GM12891 (cell line): ENCODE measurements at places on chromosomes 12 and 14.

GRCh38 chr12:107328442-107329133, 235.2 kb upstream of the CRY1 start:
- no peak for DNase-seq

DNA sequence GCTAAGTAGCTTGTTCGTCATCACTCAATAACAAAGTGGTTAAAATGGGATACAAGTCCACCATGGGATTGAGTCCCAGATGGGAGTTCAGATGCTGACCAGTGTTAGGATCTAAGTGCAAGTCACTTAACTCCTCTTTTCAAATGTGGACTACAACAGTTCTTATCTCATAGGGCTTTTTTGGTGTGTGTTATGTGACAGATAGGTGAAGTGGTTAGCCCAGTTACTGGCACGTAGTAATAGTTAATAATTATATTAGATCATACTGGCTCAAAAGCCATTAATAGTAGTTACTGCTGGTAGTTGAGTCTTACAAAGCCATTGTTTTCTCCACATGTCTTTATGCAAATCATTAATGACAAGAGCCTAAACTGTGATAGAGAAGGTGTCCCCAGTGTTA, 73.2 kb downstream of the RCOR1 start:
- no peak for DNase-seq

DNA sequence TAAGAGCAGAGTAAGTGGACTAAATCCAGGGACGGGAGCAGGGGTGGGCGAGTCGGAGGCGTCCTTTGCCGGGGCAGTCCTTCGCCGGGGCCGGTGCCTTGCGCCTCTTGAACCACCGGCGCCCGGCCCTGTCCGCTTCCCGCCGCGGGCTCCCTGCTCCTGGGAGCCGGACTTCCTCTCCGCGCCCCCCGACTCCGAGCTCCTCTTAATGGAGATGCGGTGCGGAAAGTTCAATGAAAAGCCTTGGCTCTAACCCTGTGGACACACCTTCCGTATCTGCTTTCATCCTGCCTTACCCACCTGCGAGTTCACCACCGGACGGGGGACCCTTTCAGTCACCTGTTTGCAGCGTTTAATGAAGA, 412 bp downstream of the FGFR1OP2 start:
- no peak for DNase-seq

GRCh38 chr14:75822522-75823141, 159.2 kb downstream of the TGFB3 start:
- DNase-seq, result no peak

- no peak for DNase-seq
Observed at GRCh38 chr14:90509403-90509802, 112.6 kb downstream of the CALM1 start.

DNA sequence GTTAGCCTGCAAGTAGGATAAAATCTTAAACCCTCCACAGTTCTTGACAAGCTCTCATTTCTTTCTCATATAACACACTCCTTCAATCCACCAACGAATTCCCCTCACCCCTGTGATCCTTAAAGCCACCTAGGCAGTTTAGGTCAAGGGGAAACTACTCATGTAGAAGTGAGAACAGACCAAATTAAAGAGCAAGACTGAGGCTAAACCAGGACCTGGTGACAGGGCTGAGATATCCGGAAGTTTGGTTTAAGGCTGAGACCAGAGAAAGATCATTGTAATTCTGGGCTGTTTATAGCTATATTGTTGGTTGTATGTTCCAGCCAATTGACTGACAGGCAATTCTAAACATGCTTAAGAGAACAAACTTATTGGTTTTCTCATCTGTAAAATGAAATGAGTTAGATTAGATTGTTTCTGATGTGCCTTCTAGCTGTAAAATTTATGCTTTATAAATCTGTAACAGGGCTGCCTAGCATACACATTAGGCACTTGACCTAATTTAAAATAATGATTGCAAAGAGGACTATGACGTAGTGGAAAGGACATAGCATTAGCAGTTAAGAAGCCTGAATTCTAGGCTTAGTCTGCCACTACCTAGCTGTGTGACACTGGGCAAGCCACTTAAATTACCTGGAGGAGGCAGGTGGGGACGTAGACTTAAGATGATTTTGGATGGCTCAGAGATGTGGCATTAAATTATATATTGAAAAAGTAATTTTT, 53.9 kb upstream of the PTGR2 start:
- no peak for DNase-seq

GRCh38 chr12:132367071-132367851, 37.9 kb upstream of the GALNT9 start:
- DNase-seq, result no peak

- no peak for DNase-seq
Observed at GRCh38 chr14:23538785-23539184, 12.8 kb downstream of the ZFHX2 start.

DNA sequence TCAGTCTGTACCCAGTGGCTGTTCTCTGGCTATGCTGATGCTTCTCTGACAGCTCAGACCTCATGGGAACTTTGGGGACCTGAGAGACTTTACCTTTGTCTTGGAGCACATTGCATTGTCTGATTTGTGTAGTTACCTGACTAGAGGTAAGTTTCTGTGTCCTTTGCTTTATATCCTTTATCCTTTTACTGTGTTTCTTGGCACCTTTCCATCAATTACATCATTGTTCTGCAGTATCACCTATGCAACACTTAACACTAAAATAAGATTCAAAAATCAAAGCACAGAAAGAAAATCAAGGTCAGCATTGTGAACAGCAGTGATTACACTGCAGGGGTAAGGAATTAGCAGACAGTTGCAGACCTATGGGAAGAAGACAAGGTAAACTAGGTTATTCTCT, 43.8 kb downstream of the SLC35F4 start:
- no peak for DNase-seq

GRCh38 chr14:89212386-89213235, 204.4 kb downstream of the FOXN3 start:
- DNase-seq, result no peak

GRCh38 chr12:132346471-132347175, 17.2 kb upstream of the GALNT9 start:
- no peak for DNase-seq

GRCh38 chr12:112979041-112979680, 842 bp downstream of the OAS2 start:
- no peak for DNase-seq

DNA sequence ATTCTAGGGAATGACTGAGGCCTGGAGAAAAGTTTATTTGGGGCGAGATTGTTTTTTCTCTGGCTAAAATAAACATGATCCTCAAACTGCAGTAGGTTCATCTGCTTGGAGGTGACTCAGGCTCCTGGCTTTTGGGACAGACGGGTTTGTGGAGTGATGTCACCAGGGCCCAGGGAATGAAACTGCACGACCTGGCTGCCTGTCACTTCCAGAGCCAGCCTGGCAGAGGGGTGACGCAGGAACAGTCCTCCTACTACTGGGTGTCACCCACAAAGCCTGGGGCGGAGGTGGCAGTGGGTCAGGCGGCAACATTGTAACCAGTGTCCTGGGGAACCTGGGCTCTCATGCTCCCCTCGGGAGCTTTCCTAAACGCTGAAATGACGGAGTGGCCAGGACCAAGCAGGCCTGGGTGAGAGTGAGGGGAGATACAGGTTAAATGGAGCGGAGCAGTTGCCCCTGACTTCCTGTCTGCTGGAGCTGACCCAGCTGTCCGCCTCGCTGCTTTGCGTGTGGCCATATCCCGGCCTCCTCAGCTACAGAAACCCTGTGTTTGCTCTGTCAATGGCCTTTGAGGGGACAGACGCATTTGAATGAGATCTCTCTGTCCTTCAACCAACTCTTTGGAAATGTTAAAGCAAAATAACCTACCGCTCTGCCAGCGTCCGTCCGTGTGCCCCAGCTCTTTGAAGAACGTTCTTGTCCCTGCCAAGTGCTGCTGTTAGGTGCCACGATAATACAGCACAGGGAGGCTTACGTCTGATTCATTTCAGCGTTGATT, 6.5 kb downstream of the HIP1R start:
- DNase-seq, result no peak

- DNase-seq, result no peak
Observed at GRCh38 chr14:75279763-75280290, 1.2 kb downstream of the FOS start.

- no peak for DNase-seq
Observed at GRCh38 chr12:84604551-84604950, 308.0 kb downstream of the SLC6A15 start.

DNA sequence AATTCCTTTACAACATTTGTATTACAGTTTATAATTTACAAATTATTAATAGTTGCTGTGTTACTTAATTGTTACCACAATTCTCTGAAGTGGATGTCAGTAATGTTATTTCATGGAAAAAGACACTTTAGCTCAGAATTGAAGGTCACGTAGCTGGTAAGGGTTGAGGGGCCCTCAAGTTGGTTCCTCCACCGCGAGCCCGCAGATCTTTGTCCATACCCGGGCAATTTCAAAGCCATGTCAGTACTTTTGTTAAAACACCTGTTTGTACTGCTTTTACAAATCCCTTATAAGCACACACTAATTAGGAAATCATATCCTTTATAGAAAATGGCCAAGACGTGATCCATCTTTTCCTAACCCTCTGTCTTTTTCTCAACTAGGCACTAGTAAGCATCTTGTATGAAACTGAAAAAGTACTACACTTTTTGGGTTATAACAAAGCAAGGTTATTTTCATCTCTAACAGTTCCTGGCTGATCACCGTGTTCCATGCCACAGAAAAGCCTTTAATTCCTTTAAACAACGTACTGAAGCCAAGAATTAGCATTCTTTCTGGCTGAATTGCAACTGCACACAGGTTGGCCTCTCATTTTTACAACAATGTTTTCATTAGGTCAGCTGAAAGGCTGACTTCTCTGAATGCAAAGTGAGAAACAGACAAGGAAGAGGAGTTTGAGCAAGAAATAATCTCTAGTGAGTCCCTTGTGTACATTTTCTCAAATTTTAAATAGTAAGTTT, 76.1 kb downstream of the CNTN1 start:
- no peak for DNase-seq

GRCh38 chr12:107355004-107355565, 261.7 kb upstream of the CRY1 start:
- no peak for DNase-seq

DNA sequence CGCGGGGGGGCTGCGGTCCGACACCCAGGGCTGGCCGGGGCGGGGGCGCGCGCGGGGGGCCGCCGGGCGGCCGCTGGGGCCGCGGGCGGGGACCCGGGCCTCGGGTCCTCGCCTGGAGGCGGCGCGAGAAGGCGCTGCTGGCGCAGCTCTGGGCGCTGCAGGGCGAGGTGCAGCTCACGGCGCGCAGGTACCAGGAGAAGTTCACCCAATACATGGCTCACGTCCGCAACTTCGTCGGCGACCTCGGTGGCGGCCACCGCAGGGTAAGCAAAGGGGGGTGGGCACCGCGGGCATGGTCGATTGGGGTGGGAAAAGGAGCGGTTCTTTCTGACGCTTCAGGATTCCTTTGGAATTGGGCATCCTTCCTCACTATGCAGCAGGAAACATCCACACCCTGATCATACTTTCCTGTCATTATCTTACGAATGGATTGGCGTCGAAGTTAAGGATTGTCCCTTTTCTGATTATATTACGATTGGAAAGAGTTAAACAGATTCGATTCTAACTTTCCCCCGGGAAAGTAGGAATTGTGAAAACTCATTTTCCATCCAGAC, 798 bp downstream of the PDZRN4 start:
- no peak for DNase-seq

- no peak for DNase-seq
Observed at GRCh38 chr12:26630546-26631027, 202.4 kb downstream of the ITPR2 start.

GRCh38 chr12:126847005-126847629, 1419.9 kb upstream of the TMEM132C start:
- no peak for DNase-seq

DNA sequence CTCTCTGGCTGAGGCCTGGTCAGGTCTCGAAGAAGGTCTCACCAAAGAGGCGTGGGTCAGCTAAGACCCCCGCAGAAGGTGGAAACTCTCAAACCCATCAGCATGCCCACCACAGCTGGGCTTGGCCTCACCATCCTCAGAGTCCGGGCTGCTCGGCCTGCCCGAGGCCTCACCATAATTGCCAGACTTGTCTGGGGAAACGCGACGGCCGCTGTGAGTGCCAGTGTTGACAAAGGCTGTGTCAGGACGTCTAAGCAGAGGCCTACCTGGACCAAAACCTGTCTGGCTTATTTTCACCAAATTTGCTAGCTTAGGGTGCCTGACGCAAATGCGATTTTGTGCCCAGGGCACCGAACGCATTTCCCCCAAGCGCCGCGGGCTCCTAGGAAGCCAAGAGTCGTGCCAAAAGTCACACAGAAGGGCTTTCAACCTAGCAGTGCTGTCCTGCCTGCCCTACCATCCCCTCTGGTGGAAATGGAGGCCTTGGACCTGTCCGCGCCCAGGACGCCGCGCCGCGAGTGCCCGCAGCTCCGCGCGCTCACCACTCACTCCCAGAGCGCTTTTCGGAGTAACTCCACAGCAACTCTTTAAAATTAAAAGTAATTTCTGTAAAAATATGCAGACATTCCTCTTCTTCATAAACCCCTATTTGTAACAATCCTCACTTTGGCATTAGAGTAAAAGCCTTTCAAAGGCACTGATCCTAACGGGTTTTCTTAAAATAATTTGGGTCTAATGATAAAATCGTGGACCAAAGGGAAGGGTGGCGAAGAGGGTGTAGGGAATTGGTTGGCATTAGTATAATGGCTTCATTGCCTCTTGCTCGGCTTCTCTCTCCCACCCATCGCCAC, 1.2 kb upstream of the ALX1 start:
- DNase-seq, result no peak

- DNase-seq, result peak; percentile 57
Observed at GRCh38 chr14:76908834-76909233, 82.6 kb downstream of the LRRC74A start.

DNA sequence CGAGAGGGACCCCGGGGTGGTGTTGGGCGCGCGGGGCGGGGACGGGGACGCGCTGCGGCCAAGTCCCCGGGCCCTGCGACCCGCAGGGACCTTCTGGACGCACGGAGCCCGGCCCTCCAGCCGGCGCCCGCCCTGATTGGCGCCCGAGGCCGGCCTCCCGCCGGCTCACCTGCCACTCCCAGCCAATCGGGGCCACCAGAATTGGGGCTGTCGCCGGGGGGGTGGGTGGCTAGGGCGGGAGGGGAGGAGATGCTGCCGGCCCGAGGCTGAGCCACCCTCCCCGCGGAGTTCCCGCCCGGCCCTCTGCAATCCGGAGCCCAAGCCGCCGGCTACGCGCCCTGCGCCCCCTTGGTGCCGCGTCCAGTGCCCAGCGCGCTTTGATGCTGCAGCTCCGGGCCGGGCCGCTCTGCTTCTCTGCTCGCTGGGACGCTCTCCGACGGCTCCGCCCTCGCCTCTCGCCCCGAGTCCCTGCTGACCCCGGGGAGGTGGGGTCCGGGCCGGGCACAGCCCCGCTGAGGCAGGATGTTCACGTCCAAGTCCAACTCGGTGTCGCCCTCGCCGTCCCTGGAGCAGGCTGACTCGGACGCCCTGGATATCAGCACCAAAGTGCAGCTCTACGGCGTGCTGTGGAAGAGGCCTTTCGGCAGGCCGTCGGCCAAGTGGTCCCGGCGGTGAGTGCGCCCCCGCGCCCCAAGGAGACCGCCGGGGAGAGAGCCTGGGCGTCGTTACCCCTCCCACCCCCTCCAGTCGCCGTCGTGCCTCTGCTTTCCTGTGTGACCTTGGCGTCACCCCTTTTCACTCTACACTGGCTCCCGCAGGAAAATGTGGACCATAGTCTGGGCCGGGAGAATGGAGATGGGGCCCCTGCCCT, at the start of gene PLEKHD1:
Gene PLEKHD1, plus strand, starts transcription at position 285 of the 871 bp plus-strand sequence. Its CDS starts 238 bp downstream, at position 523.
- no peak for DNase-seq
